ENCODE measurements at places on chromosomes 2 and 18. TPM values are rescaled to one million over a fixed set of nuclear protein-coding genes. Genes with fewer than 3 reads are reported as not detected.

Gene COQ10B
- 16.2 TPM for total RNA-seq

Gene HOXD3
- 74.7 TPM for total RNA-seq

Gene PRSS56
- total RNA-seq, result 0.18 TPM

Gene CMPK2
- total RNA-seq, result 7.6 TPM

Gene ABHD1
- 0.47 TPM for total RNA-seq

Gene GPR17
- total RNA-seq, result 0.18 TPM

Measured in metanephros (tissue), 2 donors.